Body of pancreas (tissue), 4 donors: ENCODE measurements at places on chromosomes 7 and 10. TPM values are rescaled to one million over a fixed set of nuclear protein-coding genes. Genes with fewer than 3 reads are reported as not detected.

Gene EDRF1
- total RNA-seq, result 22.4 TPM

- H3K36me3 ChIP-seq, result no peaks in the 10 kb centered on the region
- H3K27me3 ChIP-seq, result no peaks in the 10 kb centered on the region
- no peaks in the 10 kb centered on the region for H3K4me1 ChIP-seq
- H3K4me3 ChIP-seq, result no peak overlapping the region
- no peak for DNase-seq
- no peak overlapping the region for H3K27ac ChIP-seq
Measured at GRCh38 chr10:125633517-125633999, 49.4 kb downstream of the TEX36 start.

- H3K4me1 ChIP-seq, result peaks cover 5% of the 10 kb centered on the region
- no peaks in the 10 kb centered on the region for H3K36me3 ChIP-seq
- no peak for DNase-seq
- no peaks in the 10 kb centered on the region for H3K27me3 ChIP-seq
Measured at GRCh38 chr7:12635830-12636229, 51.6 kb upstream of the ARL4A start.

Gene BEND7
- 17.5 TPM for total RNA-seq

Gene TMEM273
- total RNA-seq, result 9.3 TPM

GRCh38 chr7:29593459-29593858 lies 29.8 kb downstream of the PRR15 start:
- no peak overlapping the region for H3K4me3 ChIP-seq
- H3K27me3 ChIP-seq, result no peaks in the 10 kb centered on the region
- no peak overlapping the region for H3K27ac ChIP-seq

DNA sequence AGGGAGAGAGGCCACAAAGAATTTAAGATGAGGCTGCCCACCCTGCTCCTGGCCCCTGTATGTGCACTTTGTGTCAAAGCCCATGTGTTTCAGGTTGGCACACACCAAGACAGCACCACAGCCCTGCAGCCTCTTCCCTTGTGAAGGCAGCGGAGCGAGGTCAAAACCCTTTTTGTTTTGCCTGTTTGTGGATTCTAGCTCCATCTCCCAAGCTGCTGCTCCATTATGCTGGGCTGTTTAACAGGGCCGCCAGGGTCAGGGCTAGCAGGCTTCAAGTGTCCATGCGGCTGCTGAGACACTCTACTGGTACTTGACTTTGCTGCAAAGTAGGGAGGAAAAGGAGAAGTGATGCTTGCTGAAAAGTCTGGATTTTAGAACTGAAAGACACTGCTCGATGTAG lies 142.3 kb upstream of the EFCAB10 start:
- no peaks in the 10 kb centered on the region for H3K27me3 ChIP-seq
- peaks cover 9% of the 10 kb centered on the region for H3K4me1 ChIP-seq
- no peaks in the 10 kb centered on the region for H3K36me3 ChIP-seq
- no peak overlapping the region for H3K27ac ChIP-seq
- no peak overlapping the region for H3K4me3 ChIP-seq
- DNase-seq, result peak; percentile 14

Gene APBB1IP
- total RNA-seq, result 4.0 TPM

Gene PRR15
- total RNA-seq, result 4.7 TPM

Gene ST8SIA6
- not detected for total RNA-seq
